NCI-H1092 (cell line): ENCODE measurements at places on chromosomes 5 and 9.
A peak's percentile ranks its signal among the peaks of the same experiment; 100 is the strongest.

DNA sequence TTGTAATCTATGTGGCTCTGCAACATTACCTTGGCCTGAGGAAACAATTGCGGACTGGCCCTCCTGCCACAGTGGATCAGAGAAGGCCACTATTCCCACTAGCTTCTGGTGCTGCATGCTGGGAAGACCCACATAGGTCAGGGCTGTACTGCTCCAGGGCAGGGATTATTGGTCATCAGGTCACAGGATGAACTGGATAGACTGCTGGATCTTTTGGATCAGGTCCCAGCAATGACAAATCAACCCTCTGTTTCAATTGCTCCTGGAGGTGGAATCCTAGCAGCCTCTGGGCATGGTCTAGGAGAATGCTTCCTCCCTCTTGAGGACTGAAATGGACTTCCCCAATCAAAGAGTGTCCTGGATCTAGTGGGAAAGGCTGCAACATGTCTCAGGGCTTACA, 66.7 kb upstream of the PHF24 start:
- no peak for DNase-seq

DNA sequence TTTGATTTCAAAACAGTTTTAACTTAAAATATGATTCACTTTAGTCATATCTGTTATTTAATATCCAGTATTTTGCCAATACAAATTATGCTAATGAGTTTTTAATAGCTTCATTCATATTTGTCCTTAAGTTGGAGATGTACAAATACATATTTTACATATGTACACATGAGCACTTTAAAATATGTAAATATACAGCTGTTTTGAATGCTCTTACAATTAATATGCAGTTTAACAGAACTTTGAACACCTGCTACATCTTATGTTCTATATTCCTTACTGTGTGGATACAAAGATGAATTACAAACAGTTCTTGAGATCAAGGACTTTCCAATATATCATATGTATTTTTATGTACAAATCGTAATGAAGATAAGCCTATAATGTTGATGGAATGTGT, 74.0 kb downstream of the CHSY3 start:
- no peak for DNase-seq

GRCh38 chr9:16275795-16276624, 594.5 kb downstream of the BNC2 start:
- peak; percentile 94 for DNase-seq

DNA sequence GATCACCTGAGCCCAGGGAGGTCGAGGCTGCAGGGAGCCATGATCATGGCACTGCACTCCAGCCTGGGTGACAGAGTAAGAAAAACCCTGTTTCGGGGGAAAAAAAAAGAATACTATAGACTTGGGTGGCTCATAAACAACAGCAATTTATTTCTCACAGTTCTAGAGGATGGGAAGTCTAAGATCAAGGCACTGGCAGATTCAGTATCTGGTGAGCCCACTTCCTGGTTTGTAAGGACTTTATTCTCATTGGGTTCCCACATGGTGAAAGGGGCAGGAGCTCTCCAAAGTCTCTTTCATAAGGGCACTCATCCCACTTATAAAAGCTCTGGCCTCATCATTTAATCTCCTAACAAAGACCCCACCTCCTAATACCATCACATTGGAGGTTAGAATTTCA, 8.7 kb downstream of the HINT1 start:
- no peak for DNase-seq

DNA sequence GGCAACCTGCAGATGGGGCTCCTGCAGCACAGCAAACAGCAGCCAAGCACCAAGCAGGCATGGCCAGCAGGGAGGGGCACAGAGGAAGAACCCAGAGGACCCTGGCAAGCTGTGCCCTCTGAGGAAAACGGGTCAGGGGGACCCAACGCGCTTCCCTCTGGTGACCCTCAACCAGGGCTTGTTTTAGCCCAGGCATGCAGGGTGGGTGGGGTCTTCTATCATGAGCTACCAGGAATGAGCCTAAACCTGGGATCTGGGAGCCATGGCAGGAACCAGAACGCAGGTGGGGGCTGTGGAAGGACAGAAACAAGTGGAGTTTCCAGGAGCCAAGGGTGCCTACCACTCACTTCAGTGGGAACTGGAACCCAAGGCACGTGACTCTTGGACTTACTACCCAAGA, 20.9 kb downstream of the IPPK start:
- DNase-seq, result no peak

GRCh38 chr5:146203872-146204192, 427 bp downstream of the RBM27 start:
- DNase-seq, result no peak

- DNase-seq, result no peak
Measured at GRCh38 chr9:32550150-32550561, 2.0 kb upstream of the SMIM27 start.

GRCh38 chr9:15374310-15374709, 48.4 kb upstream of the SNAPC3 start:
- no peak for DNase-seq

GRCh38 chr9:104944356-104944755, 16.4 kb upstream of the ABCA1 start:
- no peak for DNase-seq

DNA sequence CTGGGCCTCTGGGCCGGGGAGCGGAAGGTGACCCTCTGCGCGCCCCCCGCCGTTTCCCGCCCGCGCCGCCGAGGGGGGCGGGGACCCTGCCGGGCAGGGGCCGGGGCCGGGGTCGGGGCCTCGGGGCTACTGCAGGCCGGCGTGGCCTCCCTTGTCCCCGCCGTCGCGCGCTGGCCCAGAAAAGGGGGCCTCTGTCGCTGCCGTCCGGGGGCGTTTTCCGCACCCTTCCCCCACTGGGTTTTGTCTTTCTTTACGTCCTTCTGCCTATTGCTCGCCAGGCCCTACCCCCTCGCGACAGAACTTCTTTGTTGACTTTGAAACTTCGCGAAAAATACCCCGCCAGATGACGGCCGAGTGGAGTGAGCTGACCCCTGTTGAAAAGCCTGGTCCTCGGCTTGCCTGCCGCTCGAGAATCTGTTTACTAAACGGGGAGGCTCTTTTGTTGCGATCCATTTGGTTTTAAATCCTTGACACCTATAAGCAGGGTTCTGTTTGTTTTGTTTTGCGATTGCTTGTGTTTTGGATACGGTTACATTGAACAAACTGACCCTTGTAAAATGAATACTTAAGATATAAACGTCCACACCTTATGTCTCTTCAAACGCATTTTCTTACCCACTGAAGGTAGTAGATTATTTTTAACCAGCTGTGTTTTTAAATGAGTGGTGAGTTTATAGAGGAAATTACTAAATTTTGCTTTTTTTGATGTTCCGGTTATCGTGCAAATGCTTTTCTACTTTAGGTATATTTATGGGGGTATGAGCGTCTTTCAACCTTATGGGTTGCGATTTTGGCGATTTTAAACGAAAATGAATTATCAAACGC, 765 bp downstream of the MARCHF6 start:
- no peak for DNase-seq

- no peak for DNase-seq
Measured at GRCh38 chr5:143161885-143162540, 241.5 kb downstream of the NR3C1 start.

DNA sequence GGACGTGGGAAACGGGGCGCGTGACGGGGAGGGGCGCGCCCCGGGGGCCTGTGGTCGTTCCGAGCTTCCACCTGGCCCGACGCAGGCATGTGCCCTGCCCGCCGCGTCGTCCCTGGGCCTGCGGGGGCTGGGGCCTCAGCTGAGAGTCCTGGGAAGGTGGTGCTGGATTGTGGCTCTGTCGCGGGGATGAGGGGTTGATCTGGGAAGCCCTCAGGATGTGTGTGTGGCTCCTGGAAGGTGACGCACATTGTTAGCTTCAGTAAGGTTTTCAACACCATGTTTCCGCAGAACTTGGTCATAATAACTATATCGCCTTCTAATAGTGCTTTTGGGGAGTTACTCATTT, 589.1 kb downstream of the MTRR start:
- no peak for DNase-seq

DNA sequence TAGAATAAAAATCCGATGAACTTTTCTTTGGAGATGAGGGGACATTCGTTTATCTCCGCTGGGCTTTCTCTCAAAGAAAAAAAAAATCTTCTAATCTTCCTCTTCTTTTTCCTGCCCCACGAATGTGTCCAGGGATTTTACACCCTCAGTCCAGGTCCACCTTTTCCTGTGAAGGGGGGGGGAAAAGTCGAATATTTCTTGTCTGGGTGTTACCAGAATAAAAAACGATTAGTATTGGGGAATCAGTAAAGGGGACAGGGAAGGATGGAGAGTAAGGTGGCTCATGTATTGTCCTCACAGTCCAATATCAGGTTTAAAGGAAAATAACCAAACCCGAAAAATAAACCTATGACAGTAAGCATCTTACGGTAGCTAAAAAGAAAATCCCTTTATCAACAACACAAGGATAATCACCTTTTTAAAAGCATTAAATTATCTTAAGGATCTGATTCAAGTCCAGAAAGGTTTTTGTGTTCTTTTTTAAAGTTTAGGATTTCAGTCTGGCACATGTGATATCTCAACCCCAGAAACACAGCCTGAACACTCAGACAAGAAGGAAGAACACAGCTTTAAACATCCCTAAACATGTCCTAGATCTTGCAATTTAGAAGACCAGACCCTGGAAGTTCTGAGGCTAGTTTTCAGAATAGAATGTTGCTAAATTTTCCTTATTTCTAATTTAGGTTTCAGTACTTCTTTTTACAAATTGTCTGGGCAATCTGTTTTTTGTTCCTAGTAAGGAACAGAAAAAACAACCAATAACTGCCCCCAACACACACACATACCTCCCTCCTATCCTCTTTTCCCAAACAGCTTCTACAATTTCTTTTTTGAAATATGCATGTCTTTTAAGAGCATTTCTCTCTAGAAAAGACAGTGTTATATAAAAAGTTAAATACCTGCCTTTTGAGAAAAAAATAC, 1.2 kb downstream of the ZNF608 start:
- DNase-seq, result no peak

GRCh38 chr9:6199596-6199995, 16.0 kb upstream of the IL33 start:
- DNase-seq, result peak; percentile 38

GRCh38 chr5:92795633-92796032, 785.4 kb downstream of the NR2F1-AS1 start:
- no peak for DNase-seq

DNA sequence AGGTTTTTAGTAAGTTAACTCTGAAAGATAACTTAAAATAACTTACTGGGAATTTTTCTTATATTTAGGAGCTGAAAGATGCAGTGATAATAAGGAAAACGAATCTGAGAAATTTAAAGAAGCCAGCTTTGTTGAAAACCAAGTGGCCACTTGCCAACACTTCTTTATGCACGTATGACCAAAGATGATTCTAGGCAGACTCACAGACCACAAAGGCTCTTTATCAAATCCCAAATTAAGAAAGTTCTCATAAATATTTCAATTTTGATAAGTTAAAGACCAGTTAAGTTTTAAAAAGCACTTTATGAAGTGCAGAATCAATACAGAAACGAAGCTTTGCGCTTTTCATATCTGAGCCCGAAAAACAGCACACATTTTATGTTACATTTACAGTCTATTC, 1.5 kb downstream of the AFF4 start:
- no peak for DNase-seq

DNA sequence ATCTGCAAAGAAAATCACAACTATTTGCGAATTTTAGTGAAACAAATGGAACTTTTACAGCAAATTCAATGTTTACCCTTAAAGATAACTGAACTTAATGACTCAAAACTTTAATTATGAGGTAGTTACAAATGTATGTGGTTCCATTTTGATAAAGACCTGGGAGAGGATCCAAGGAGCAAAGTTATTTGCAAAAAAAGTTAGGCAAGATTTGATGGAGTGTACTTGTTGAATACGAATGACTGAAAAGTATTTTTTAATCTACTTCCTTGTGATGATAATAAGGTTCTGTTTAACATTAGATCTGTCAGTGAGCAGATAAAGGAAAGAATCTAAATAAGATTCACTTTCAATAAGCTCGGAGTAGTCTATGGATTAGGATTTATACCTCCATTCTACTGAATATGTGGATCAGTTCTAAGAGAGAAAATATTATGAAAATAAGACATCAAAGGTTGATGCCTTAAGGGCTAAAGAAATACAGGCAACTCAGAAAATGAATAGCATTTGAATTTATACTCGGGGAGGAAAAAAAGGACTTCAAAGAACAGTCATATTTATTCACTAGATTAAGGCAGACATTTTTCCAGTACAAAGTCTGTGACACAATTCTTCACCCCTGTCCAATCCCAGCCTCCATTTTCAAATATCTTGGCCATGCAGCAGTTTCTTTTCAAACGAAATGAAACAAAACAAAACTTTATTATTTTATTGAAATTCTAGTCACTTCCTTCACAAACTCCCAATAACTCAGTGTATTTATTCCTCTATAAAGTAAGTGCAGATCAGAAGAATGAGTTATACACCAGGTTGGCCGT, 199.8 kb downstream of the PDE4D start:
- no peak for DNase-seq

DNA sequence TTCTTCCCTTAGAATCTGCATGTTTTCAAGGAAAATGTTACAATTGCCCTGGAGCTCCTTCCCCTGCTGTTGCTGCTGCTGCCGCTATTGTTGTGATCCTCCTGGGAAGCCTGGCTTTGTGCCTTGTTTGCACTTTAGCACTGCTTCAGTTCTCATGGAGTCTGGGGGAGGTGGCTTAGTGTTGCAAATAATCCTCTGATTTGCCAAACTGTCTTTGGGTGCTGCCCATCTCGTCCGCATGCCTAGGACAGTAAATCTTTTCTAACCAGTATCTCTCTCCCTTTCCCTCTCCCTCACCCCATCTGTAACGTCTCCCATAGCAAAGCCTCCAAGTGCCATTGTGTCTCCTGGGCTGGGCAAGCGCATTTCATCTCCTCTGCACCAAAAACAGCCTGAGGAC, 30.3 kb downstream of the FAM240B start:
- peak; percentile 79 for DNase-seq

DNA sequence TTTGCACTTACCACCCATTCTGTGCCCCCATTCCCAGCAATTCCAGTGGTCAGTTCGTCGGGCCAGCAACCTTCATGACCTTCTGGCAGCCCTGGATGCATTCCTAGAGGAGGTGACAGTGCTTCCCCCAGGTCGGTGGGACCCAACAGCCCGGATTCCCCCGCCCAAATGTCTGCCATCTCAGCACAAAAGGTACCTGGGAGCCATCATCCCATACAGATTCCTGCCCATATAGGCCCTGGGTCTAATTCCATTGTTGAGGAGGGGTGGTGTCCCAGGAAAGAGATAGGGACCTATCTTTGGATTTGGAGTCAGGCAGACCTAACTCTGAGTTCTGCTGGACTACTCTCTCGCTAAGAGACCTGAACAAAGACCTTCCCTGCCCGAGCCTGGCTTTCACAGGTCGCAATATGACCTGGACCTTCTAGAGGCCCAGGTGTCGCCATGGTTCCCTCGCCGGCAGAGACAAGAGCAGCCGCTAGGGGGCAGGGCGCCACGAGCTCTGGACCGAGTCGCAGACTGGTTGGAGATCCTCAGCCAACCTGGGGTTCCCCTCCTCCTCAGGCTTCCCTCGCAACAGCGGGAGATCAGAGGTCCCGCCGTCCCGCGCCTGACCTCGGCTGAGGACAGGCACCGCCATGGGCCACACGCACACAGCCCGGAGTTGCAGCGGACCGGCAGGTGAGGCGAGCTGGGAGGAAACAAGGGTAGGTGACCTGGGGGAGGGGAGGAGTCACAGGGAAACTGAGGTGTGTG, 3.1 kb downstream of the SLC4A9 start:
- DNase-seq, result peak; percentile 30

GRCh38 chr5:112306956-112307355, 112.1 kb downstream of the EPB41L4A start:
- no peak for DNase-seq

- DNase-seq, result no peak
Measured at GRCh38 chr5:100722657-100723056, 180.4 kb downstream of the ST8SIA4 start.
